ENCODE measurements at places on chromosomes 3 and 15.

- DNase-seq, result no peak
Observed at GRCh38 chr3:179076243-179077027, 4.8 kb upstream of the ZMAT3 start.

DNA sequence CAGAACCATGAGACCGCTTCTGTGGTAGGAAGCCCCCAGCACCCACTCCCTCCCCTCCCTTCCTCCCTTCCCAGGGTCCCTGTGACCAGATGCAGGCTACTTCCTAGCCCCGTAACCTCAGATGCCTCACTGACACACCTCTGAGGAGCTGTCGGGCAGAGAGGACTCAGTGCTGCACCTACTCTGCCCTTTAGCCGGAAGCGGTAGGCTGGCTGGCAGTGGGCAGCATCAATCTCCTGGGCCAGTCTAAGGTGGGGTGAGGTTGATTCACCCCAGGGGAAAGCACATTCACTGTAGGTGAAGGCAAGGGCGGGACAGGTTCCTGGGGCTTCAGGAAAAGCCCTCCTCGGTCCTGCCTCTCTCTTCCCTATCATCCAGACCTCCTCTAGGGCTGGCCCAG, 19.1 kb downstream of the CSRNP1 start:
- DNase-seq, result no peak

DNA sequence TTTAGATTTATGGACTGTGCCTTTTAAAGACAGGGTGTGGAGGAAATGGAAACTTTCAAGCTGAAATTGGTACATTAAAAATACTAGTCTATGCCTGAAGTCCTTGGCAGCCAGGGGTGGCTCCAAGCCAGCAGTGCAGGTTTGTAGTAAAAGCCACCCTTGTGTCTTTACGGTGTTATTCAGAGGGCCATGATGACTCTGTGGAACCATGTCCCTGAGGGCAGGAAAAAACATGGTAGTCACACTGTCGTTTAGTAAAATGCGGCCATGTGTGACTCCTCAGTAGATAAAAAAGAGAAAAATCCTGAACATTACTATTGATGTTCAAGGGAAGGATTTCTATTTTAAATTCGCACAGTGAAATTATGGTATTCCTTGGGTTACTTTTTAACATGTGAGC, 2.7 kb downstream of the FAN1 start:
- DNase-seq, result no peak

- DNase-seq, result no peak
Observed at GRCh38 chr3:27596921-27597320, 112.7 kb upstream of the SLC4A7 start.

DNA sequence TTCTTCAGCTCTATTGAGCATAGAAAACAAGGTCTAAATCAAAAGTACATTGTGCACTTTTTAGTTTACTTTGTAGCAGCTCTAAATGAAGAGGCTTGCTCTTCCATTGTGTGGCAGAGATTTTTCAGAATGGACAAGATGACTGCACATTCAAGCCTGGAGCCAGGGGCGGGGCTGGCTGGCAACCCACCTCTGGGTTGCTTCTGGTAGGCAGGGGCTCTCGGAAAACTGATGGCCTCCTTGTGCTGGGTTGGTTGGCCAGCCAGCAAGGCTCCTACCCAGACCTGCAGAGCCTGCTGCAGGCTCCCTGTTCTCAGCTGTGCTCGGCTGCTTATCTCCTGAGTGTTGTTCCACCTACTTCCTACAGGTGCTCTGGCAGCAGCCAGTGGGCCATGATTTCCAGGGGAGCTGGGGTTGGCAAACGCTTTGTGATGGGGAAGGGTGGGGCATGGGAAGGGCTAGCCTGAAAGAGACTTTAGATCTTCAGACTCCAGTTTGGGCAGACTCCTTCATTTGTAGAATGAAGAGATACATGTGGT, 8.8 kb downstream of the BSN start:
- no peak for DNase-seq

GRCh38 chr3:76855451-76855850, 184.4 kb upstream of the ROBO2 start:
- DNase-seq, result no peak

GRCh38 chr3:65548848-65549625, 489.7 kb downstream of the MAGI1 start:
- no peak for DNase-seq
